ENCODE measurements at places on chromosomes 6 and 20.

GRCh38 chr20:1185790-1186334 lies 1.1 kb upstream of the TMEM74B start:
- DNase-seq: no peak

GRCh38 chr20:8043687-8044282 lies 24.2 kb upstream of the TMX4 start:
- DNase-seq: no peak

DNA sequence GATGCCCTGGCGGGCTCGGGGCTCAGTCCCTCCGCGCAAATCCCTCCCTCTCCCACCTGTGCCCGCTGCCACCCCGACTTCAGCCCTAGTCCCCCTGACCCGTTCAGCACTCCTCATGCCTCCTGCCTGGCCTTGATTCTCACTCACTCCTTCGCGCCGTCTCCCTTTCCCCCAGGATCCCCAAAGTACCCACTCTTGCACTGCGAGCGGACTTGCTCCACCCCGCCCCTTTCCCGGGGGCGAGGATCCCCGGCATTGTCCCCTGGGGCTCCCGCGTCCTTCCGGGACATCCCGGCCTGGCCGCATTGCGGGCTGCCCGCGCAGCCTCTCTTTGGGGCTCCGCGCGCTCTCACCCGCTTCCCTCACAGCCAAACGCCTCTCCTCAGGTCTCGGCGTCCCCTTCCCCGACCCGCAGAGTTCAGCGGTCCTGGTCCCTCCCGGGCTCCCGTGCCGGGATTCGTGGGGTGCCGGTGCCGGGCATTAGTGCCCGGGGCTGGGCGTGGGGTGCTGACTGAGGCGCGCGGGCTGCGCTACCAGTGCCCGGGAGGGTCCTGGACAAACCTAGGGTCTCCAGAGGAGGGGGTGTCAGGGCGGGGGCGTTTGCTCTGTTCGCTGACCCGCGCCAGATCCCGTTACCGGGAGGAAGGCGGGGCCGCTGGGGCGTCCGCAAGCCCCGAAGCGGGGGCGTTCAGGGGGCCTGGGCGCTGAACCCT lies 45.5 kb upstream of the SUPT3H start:
- no peak for DNase-seq

DNA sequence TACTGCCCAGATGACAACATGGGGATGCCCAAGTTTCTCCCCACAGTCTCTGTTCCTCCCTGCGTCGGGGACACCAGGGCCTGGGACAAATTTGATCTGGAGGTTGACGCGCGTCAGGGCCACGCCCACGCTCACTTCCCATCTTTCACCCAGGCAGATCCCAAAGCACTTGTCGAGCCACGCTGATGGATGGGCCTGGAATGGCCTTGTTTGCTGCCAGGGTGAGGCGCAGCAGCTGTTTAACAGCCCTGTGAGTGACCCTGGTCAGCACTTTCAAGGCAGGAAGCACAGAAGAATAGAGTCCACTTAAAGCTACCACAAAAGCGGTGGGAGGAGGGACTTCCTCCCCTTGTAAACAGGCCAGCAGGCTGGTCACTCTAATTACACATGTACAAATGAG lies 324.7 kb upstream of the JARID2 start:
- no peak for DNase-seq

DNA sequence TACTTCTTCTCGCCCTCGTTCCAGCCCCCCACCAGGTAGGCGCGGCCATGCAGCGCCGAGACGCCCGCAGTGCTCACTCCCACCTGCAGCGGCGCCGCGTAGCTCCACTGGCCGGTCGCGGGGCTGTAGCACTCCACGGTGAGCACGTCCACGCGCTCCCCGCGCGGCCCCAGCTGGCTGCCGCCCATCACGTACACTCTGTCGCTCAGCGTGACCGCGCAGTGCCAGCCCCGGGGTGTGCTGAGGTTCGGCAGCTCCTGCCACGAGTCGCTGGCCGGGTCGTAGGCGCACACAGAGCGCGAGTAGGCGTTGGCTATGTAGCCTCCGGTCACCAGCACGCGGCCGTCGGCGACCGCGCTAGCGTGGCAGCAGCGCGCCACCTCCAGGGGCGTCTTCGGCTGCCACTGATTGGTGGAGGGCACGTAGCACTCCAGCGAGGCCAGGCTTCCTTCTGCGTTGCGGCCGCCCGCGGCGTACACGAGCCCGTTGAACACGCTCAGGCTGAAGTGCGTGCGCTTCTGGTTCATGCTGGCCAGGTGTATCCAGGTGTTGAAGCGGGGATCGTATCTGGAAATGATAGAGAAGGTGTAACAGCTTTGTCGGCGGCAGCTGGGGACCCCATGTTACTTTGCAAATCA lies 13.7 kb downstream of the KLHL31 start:
- DNase-seq: no peak

DNA sequence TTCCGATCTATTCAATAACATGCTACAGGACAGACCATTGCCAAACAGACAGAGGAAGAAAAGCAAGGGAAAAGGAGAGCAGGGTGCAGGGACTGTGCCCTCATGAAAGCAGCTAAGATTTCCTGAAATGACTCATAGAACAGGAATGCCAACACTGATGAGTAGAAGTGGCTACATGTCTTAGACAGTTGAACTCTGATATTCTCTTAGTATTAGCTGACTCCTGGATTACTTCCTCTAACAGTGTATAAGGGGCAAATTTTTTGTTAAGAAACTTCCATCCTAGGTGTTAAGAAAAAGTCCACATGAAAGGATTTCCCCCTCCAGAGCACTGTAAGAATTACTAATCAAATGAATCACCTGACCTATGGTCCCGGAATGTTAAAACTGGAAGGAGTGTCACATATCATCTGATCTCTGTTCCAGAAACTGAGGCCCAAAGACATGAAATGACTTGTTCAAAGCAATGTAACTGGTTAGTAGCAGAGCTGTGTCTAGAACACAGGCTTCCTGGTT lies 224.9 kb downstream of the IBTK start:
- DNase-seq: no peak

GRCh38 chr6:106281661-106282060 lies 43.9 kb downstream of the ATG5 start:
- DNase-seq: no peak

- DNase-seq: no peak
These were observed 143.7 kb downstream of the KLHL32 start for GRCh38 chr6:97068211-97068610.

DNA sequence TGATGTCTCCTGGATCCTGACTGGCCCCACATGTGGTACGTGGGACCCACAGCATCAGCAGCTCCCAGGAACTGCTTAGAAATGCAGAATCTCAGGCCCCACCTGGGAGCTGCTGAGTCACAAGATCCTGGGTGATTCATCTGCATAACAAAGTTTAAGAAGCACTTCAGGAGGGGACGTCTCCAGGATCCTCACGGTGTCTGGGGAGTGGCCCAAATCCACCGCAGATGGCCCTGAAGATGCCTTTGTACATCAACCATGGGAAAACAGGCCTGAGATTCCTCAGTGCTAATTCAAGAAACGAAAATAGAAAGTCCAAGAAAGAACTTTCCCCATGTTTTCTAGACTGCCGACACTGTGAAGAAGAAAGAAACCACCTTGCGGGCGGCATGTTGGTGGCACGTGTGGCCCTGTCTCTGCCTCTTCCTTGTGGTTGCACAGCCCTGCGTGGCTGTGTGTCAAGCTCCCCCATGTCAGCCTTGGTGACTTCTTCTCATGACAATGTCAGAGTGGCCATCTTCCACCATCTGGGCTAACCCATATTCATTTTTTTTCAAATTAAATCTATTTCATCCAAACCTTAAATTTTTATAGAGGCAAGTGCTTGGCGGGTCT lies 26.1 kb downstream of the RRBP1 start:
- DNase-seq: no peak

GRCh38 chr20:12110711-12111110 lies 193.0 kb downstream of the BTBD3 start:
- no peak for DNase-seq

GRCh38 chr6:53824714-53825113 lies 29.9 kb downstream of the LRRC1 start:
- no peak for DNase-seq

GRCh38 chr20:48761023-48761785 lies 66.6 kb downstream of the PREX1 start:
- peak; percentile 20 for DNase-seq

- no peak for DNase-seq
These were observed 89.6 kb downstream of the CEBPB start for GRCh38 chr20:50279988-50280850.

GRCh38 chr6:122040261-122040660 lies 359.2 kb upstream of the HSF2 start:
- no peak for DNase-seq

DNA sequence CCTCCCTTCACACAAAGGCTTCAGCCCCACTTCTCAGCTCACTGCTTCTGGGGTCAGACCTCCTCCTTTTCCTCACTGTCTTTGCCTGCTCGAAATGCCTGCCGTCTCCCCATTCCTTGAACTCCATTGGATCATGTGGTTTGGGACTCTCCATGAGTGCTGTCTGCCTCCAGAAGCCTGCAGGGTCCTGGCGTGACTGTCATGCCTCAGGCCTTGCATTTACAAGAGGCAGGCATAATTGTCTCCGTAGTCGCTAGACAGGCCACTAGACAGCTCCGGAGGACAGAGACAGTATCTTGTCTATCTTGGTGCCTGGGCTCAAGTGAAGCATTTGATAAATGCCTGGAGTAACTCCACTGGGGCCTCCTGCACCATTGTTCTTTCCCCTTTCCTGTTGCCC lies 15.3 kb downstream of the PNLDC1 start:
- no peak for DNase-seq

GRCh38 chr6:101605426-101605825 lies 211.9 kb downstream of the GRIK2 start:
- no peak for DNase-seq

- no peak for DNase-seq
These were observed 91.2 kb downstream of the RNF182 start for GRCh38 chr6:14015964-14016363.

DNA sequence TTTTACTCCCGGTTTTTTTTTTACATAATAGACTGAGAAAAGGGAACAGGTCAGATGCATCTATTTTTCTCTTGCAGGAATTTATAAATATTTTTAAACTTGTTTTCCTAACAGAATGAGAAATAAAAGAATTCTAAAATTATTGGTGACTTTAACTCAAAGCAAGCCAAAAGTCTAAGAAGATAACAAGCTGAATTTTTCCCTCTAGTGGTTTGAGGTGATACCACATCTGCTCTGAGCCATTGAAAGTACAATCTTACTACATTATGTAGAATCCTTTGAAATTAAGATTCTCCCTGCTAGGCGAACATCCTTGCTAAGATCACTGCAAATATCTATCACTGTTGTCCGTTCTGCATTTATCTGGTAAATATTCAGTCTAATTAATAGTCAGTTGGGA lies 10.7 kb upstream of the STMND1 start:
- DNase-seq: no peak

DNA sequence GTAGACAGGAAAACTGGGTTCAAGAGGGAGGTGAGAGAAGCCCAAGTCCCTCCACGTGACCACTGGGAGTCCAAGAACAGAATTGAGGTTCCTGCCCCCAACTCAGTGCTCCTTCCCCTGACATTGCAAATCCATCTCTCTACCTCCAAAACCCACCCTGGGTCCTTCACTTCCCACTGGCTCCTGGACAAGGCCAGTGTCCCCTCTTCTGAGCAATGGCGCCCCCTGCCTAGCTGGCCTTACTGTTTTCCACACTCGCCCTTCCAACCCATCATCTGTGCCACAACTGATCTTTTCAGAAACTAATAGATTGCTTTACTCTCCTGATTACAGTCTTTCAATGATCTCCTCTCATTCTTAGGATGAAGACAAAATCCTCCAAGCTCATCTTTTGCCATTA lies 200.3 kb downstream of the ANKRD60 start:
- no peak for DNase-seq

GRCh38 chr6:139534472-139535115 lies 160.1 kb upstream of the CITED2 start:
- DNase-seq: no peak

DNA sequence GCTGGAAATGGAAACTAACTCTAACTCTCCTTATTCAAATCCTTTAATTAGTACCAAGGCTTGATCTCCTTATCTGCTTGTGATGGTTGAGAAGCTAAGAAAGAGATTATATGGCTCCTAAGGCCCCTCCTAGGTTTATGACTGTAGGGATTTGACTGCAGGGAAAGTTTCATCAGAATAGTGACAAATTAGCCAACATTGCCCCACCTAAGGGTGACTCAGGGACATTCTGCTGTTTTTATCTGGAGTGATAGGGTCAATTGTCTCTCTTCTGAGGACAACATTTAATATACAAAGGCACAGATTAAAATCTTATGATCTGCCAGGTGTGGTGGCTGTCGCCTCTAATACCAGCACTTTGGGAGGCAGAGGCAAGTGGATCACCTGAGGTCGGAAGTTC lies 138.1 kb upstream of the MARCKS start:
- DNase-seq: no peak

- no peak for DNase-seq
These were observed 341.3 kb downstream of the ZFAND3 start for GRCh38 chr6:38160831-38161230.

GRCh38 chr6:108689272-108690161 lies 128.8 kb downstream of the FOXO3 start:
- DNase-seq: peak; percentile 41

DNA sequence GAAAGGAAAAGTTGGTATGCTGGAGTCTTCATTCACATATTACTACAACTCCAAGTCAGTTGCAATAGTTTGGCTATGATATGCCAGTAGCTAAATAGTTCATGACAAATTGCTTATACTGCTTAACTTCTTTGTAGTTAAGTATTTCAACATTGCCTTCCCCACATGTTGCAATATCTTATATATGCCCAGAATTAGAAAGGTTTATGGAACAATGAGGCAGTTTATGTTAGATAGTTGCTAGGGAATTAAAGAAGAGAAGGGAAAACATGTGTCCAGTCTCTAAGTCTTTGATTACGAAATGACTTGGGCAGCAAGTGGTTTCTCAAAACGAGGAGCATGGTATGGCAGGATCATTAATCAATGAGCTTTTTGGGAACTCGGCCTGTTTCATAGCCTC lies 145.8 kb downstream of the PLCB4 start:
- DNase-seq: no peak

DNA sequence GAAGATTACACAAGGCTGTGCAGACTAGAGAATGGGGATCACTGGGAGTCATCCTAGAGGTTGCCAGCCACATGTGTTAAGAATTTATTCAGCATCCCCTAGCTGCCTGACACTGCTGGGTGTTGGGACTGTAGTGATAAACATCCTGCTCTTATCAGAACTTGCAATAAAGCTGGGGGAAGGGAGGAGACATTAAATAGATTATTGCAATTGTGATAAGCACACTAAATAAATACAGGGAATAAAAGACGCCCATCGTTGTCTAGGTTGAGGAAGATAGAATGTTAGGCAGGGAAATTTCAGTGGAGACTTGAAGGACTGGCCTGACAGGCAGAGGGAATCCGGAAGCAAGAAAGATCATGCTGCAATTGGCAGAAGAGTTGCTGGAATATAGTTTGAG lies 33.2 kb upstream of the TRAM2 start:
- DNase-seq: no peak

DNA sequence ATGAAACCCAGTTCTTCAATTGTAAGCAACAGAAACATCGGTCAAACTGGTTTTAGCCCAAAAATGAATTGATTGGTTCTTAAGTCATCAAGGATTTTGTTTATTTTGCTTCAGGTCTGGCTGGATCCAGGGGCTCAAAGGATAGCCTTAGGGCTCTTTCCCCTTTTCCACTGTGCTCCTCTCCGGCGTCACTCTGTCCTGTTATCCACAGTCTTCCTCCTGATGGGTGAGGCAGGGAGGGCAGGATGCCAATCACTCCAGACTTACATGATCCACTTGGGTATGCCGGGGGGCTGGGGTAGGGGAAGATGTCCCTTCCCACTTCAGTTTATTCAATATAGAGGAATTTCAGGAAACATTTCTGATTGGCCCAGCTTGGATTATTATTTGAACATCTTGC lies 40.0 kb downstream of the PLAGL2 start:
- DNase-seq: no peak
